ENCODE measurements at places on chromosomes 1 and 21.

GRCh38 chr1:206012086-206012859, 9.1 kb upstream of the RAB7B start:
- DNase-seq, result peak; percentile 95

DNA sequence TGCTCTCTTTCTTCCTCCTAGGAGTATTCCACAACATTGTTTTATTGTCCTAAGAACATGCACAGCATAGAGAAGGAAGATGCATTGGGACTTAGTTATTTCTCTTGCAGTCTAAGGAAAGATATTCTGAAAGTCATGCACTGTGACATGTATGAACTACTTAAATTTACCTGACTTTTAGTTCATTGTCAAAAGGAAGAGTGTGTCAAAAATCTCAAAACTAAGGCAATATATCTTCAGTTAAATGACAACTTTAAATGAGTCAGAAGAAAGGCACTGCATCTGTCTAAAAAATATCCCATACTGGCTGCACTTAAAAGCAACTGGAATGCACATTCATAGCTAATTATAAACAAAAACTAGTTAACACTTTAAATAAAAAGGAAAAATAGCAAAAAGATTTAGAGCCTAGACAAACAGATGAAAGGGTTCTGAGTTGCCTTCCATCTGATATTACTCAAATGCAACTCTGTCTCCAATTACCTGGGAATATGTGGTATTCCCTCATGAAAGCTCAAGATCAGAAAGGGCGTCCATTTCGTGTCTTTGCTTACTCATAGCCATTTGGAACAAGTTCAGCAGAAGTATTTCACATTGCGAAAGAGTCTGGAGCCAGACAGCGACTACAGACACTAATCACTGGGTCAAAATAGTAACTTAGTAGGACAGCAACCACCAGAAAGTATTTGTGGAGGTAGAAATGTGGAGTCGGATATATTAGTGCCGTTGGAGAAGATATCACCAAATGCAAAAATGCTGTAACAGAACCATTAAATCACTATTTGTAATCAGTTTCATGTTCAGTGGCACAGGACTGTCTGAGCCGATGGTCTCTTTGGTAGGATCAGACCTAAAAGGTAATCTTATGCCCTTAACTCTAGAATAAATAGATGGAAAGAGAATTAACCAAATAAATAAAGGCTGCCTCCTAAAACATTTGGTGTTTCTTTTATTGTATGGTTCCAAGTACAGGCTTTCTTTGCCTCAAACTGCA, 225.7 kb downstream of the GREM2 start:
- no peak for DNase-seq

DNA sequence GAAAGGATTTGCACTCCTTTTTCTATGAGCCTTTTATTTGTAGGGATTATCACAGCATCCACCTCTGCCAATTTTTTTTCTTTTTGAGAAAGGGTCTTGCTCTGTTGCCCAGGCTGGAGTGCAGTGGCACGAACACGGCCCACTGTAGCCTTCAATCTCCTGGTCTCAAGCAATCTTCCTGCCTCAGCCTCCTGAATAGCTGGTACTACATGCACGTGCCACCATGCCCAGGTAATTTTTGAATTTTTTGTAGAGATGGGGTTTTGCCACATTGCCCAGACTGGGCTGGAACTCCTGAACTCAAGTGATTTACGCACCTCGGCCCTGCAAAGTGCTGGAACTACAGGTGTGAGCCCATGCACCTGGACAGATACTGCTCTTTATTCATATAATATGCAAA, 2.1 kb downstream of the SAMSN1 start:
- DNase-seq, result no peak

DNA sequence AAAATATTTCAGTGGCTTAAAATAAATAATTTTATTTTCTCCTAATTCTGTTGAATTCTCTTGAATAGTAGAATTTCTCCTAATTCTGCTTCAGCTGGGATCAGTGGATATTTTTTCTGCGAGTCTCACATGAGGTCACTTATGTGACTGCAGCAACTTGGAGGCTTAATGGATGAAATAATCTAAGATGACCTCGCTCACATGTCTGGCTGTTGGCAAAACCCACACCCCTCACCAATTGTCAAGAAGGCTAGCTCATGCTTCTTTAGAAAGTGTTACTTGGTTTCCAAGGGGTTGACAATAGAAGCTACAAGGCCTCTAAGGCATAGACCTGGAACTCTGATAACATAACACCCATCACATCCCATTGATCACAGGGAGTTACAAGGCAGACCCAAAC, 156.9 kb upstream of the DPYD start:
- no peak for DNase-seq

DNA sequence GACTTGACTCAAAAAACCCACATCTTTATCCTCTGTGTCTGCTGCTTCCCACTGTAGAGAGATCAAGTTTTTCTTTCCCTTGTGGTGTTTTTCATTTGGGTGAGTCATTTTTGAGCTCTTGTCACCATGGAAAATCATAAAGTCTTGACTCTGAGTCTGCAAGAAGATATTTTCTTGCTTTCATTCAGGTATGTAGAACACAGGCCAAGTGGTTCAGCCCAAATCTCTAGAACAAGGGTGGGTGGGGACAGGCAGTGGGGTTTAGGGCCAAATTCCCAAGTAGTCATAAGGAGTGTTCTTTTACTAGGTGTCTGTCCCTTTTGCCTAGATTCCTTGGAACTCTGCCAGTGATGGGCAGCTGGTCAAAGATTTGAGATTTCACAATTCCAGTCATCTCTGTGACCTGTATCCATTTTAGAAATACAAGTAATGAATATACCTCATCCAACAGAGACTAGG, 21.5 kb upstream of the ARHGAP29 start:
- no peak for DNase-seq

- peak; percentile 77 for DNase-seq
Observed at GRCh38 chr1:156656806-156657740, 15.2 kb downstream of the BCAN start.

DNA sequence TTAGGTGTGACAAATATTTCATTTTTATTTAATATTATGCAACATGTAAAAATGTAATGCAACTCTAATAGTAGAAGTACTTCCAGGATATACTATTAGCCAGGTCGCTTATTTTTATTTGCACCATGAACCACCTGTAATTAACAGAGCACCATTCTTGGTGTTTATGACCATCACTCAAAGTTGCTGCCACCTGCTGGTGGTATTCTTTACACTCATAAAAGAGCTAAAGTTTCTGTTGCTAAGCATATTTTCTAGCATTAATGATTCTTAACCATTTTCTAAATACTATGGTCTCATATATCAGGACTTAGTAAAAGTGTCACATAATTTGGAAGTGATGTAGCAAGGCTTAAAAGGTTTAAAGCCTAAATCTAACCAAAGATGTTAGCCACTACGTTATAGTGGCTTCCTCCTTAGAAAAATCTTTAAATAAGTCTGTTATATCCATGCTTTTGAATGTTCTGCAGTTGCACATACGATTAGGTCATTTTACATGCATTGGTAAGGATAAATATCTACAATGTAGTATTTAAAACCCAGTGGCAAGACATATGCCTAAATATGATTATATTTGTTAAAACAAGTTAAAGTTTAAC, 244.5 kb downstream of the NEGR1 start:
- DNase-seq, result peak; percentile 85

DNA sequence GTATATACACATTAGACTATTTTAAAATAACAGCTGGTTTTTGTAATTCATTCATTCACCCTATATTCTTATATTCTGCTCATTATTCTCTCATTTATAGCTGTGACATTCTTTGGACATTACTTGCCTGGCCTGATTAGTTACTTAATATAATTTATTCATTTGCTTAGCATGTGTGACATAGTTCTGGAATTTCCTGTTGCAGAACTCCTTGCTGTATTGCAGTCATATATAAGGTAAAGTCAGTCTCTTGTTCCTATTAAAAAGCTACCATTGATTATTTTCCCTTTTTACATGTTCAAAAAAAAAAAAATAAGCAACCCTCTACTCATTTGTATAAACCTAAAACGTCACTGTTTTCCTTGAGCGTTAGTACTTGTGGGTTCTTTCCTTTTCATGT, 23.9 kb downstream of the GNAT2 start:
- no peak for DNase-seq

DNA sequence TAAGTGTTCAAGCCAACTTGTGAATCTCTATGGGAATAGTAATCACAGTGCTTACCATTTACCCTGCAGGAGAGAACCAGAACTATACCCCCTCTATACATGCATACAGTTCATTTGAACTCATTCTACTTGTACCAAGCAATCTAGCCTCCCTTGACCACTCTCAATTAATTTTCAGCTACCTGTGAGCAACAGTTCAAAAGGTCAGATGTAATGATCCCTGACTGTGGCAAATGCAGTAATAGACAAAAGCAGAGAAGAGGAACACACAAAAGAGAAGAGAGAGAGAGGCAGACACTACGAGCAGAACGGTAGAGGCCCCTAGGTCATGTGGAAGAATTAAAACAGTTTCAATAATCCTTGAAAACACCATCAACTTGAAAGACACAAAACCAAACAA, 52.8 kb downstream of the FMO4 start:
- DNase-seq, result no peak

- DNase-seq, result no peak
Observed at GRCh38 chr1:13836631-13837030, 136.6 kb downstream of the PRDM2 start.

GRCh38 chr1:43565600-43566360, 35.1 kb downstream of the PTPRF start:
- DNase-seq, result peak; percentile 61

DNA sequence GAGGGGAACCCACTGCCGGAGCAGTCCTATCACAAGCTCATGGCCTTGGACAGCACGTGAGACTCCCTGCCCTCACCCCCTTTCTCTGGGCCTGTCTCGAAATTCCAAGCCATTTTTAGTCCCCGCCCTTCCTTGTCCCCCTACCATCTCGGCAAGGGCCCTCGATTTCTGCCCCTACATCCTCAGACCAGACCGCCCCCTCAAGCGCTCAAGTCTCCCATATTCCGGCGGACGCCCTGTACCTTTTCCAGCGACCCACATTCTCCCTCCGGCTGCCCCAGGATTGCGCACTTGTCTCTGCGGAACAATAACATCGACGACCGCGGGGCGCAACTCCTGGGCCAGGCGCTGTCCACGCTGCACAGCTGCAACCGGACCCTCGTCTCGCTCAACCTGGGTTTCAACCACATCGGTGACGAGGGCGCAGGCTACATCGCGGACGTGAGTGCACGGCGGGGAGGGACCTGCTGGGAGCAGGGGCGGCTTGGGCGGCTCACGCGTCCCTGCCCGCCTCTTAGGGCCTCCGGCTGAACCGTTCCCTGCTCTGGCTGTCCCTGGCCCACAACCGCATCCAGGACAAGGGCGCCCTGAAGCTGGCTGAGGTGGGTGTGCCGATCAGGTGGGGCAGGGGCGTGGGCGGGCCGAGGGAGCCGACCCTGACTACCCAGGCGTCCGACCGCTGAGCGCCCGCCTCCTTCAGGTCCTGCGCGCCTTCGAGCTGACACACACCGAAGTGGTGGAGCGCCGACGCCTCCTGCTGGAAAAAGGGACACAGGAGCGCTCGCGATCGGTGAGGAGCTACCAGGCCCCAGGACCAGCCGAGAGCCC, 7.0 kb downstream of the LRRC71 start:
- peak; percentile 91 for DNase-seq

DNA sequence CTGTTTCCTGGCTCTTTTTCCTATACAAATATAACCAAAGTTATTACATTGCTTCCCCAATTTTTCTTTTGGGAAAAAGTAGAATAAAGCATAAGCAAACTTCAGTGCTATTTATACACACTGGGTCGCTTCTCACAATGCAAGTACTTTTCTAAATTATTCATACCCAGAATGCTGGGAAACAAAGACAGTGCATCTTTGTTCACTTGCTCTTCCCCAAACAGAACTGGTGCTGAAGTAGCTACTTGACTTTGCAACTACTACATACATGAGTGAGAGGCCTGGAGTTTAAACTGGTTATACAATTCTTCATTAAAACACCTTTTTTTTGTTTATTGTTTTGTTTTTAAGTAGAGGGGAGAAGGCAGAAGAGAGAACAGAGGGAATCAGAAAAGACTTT, 40.2 kb downstream of the STX6 start:
- no peak for DNase-seq

GRCh38 chr1:3312898-3313575, 141.4 kb upstream of the ARHGEF16 start:
- peak; percentile 85 for DNase-seq

DNA sequence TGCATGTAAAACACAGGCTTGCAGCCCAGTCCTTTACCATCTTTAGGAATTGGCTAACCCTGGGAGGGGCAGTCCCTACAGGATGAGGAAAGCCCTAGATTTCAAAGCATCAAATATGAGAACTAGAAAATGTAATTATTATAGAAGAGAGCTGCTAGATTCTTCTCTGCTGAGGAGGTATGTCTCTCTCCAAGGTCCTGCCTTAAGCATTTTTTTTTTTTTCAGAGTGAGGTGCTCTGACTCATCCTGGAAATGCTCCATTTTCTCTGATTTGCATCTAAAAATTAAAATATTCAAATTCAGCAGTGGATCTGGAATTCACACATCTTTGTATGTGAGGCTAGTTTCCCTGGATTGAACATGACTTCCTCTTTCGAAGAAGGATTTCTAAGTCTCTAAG, 149.8 kb downstream of the ZNF648 start:
- no peak for DNase-seq

- DNase-seq, result no peak
Observed at GRCh38 chr1:36723813-36724212, 241.1 kb upstream of the CSF3R start.

GRCh38 chr1:67745875-67746698, 61.1 kb downstream of the GADD45A start:
- no peak for DNase-seq

DNA sequence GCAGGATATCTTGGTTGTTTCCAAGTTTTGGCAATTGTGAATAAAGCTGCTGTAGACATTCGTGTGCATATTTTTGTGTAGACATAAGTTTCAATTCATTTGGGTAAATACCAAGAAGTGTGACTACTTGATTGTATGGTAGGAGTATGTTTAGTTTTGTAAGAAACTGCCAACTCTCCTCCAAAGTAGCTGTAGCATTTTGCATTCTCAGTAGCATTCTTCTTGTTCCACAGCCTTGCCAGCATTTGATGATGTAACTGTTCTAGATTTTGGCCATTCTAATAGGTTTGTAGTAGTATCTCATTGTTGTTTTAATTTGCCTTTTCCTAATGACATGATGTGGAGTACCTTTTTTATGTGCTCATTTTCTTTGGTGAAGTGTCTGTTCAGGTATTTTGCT, 38.6 kb upstream of the PLA2G4A start:
- no peak for DNase-seq

- DNase-seq, result no peak
Observed at GRCh38 chr1:67566803-67567377, 118.1 kb upstream of the GADD45A start.

Measured in hematopoietic multipotent progenitor cell treated with erythropoietin and hydrocortisone succinate and interleukin-3 and kit ligand, for 6 days (in vitro differentiated cells).